ENCODE measurements at places on chromosomes 2 and 18.

DNA sequence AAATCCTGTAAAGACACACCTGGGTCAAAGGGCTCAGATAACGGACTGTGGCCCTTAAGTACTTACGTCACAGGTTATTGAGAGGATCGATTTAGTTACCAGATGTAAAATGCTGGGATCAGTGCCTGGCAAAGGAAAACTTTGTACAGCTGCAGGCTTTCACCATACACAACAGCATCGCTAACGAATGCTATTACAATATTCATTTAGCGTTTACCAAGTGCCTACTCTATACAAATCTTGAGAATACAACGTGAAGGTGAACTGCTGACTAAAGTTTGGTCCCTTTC, 619 bp upstream of the MSH6 start:
- DNase-seq = no peak

DNA sequence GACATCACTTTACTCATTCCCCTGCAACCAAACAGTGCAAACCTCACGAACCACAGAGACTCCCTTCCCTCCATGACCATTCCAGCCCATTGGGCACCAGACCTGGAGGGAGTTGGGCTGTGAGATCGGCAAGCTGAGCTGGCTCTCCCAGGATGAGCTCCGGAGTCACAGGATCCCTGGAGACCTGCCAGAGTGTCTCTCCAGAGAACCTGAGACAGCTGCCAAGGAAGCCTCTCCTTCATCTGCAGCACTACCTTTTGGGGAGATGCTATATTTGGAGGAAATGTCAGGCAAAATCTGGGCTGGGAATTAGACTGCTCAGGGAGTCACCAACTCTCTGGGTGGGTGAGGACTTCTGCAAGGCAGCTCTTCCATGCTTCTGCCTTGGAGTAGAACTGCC, 417.4 kb downstream of the TNS1 start:
- DNase-seq = no peak

GRCh38 chr2:230043025-230043424, 25.7 kb downstream of the SLC16A14 start:
- DNase-seq = no peak

GRCh38 chr18:3747176-3747973, 297.4 kb downstream of the TGIF1 start:
- no peak for DNase-seq

GRCh38 chr2:209624192-209624938, 147.3 kb upstream of the UNC80 start:
- DNase-seq = no peak

DNA sequence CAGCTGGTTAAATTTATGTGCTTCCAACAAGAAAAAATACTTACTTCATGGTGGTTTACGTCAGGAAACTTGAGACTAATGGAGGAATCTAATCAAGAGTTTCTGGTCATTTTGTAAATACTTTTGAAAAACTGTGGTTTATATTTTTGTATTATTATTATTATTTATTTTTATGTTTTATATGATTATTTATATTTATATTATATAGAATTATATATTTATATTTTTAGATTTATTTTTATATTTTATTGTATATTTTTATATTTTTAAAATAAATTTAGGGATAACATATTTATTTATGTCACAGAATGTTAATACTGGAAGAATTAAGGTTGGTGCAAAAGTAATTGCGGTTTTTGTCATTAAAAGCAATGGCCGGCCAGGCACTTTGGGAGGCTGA, 474.5 kb upstream of the DDX18 start:
- DNase-seq = no peak

DNA sequence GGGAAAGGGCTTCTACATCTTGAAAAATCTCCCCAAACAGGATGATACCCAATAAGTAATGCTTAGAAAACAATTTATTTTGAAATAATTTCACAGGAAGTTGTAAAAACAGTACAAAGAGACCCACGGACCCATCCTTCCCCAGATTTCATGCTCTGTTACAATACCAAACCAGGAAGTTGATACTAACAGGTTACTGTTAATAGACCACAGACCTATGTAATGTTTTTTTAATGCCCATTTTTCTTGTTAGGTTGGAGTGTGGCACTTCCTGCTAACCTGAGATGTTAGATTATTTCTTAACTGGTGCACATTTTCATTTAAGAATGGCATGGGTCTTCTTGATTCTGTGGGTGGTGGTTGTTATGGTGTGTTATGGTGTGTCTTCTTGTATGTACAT, 21.4 kb upstream of the MGAT5 start:
- no peak for DNase-seq

DNA sequence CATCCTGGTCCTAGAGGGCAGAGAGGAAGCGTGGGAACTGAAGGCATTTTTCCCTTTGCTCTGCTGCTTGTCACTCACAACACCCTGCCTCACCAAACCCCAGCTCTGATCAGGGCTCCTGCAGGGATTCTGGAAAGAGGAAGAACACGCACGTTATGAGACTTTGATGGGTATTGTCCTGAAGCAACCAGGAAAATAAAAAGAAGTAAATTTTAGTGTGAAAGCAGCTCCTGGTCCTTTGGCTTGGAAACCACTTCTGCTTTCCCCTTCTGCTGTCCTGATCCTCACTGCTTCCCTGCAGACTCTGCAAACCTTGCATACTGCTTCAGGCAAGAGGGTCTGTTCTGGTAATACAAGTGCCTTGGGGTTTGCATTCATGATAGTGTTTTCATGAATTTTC, 164.1 kb downstream of the SLC8A1 start:
- DNase-seq = no peak

GRCh38 chr2:61210332-61210981, 48.5 kb downstream of the C2orf74 start:
- DNase-seq = no peak

GRCh38 chr2:26976237-26976636, 5.8 kb downstream of the MAPRE3 start:
- DNase-seq = no peak
